ENCODE measurements at places on chromosomes 4 and X. TPM values are rescaled to one million over a fixed set of nuclear protein-coding genes. Genes with fewer than 3 reads are reported as not detected.
A peak's percentile ranks its signal among the peaks of the same experiment; 100 is the strongest.

The CTAG1A gene
- total RNA-seq: not detected

The HSD17B13 gene
- total RNA-seq: not detected

The SLC10A7 gene
- 13.8 TPM for total RNA-seq

The NSUN7 gene
- total RNA-seq: not detected

The STATH gene
- total RNA-seq: not detected

The FRMD7 gene
- total RNA-seq: not detected

The DKC1 gene
- 54.9 TPM for total RNA-seq

The SPANXD gene
- total RNA-seq: not detected

The STS gene
- 2.4 TPM for total RNA-seq

The GASK1B gene
- 1.3 TPM for total RNA-seq

- no peak for DNase-seq
These were observed 113.0 kb downstream of the IQCM start for GRCh38 chr4:149702414-149703293.

- no peak for DNase-seq
These were observed 57.9 kb upstream of the PLS3 start for GRCh38 chrX:115503099-115503498.

- DNase-seq: peak; percentile 14
These were observed 67.4 kb upstream of the FAM47B start for GRCh38 chrX:34875204-34875603.

GRCh38 chr4:184548648-184549341, 74.4 kb upstream of the IRF2 start:
- no peak for DNase-seq

GRCh38 chr4:93261207-93261606, 567.3 kb upstream of the ATOH1 start:
- DNase-seq: no peak

- DNase-seq: peak; percentile 3
These were observed 129.5 kb upstream of the RBPJ start for GRCh38 chr4:26191353-26191752.

DNA sequence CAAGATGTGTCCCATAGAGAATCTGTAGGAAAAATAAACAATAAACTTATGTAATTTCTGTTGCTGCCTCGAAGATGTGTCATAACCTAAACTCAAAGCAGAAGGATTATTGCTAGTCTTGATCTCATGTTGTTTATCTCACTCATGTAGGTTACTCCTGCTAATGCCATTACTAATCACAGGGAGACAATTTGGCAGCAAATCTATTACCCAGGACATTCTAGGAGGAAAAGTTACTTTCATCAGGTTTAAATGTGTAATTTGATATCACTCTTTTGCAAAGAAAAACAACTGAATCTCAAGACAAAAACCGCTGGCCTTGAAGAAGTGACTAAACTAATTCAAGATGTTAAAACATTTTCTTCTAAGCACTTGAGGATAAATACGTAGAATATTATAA, 34.0 kb downstream of the LDOC1 start:
- DNase-seq: no peak

DNA sequence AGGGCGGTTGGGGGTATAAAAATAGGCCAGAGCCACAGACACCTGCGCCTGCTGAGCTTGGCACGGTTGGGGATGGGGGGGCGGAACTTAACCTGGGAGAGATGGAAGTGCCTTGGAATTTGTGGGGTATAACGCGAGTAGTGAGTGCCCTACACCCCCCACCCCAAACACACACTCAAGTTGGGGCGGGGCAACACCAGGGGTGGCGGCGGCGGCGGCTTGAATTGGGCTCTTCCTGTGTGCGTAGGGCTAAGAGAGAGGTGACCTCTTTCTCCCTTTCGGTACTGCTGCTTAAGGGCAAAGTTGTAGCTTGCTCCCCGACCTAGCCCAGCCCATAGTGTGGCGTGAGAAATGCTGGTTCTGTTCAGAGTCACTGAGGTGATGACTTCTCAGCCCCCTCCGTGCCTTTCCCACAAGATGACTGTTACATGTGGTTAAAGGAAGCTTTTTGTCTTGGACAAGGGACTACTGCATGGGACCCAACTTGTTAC, 839 bp downstream of the STK26 start:
- no peak for DNase-seq

DNA sequence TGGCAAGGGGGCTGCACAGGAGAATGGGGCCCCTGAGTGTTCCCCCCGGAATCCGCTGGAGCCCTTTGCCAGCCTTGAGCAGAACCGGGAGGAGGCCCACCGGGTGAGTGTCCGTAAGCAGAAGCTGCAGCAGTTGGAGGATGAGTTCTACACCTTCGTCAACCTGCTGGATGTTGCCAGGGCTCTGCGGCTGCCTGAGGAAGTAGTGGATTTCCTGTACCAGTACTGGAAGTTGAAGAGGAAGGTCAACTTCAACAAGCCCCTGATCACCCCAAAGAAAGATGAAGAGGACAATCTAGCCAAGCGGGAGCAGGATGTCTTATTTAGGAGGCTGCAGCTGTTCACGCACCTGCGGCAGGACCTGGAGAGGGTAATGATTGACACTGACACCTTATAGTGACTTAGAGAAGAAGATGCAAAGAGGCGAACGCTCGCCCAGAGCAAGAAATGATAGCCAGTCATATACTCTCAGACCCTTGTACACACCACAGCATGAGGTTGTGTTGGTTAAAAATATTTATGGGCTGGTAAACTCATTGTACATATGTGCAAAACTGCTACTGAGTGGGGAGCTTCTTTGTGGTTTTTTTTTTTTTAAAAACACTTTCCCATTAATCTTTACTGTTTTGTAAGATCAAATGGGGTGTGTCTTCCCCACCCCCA, 52.5 kb downstream of the JADE1 start:
- no peak for DNase-seq

DNA sequence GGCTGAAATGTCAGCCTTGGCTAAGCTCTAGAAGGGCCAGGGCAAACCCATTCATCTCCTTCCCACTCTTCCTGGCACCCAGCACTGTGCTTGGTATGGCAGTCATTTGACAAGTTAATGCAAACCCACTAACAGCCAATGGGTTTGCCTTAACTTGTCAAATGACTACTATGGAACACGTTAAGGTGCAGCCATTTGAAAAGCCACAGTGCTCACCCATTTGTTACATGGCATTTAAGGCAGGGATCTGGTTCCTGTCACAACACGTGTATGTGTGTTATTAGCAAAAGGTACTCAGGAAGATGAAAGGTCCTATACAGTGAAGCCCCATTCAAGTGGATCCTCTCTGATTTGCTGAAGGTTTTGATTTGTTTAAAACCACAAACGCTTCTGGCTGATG, 7.2 kb downstream of the CRMP1 start:
- no peak for DNase-seq

DNA sequence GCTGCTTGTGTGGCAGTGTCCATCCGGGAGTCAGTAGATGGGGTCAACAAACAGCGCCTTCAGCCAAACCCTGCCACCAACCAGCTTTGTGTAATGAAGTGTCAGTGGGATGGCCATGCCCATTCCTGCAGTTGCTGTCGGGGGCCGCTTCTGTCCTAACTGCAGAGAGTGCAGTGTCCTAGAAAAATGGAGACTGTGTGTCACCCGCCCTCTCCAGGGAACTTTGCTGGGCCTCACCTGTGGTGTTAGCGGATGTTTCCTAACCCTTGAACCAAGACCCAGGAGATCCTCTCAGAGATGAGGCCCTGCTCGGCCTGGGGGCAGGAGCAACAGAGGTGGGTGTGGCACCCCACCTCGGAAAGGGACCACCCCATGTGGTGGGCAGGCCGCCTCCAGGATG, 35.3 kb upstream of the HGFAC start:
- no peak for DNase-seq

DNA sequence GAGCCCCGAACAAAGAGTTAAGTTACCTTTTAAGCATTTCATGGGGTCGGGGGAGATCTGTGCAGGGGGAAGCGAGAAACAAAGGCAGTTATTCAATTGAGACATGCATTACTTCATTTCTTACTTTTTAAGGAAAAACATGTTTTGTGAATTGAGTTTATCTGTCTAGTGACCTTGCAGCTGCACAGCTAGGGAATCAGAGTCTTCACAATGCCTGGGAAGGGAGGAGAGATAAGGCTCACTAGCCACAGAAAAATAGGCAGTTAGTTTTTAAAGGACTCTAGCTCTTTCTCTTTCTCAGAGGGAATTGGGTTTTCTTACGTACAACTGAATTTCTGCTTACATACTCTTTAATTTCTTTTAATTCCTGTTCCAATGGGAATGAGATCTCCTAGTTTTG, 26.2 kb upstream of the ZBTB33 start:
- no peak for DNase-seq

DNA sequence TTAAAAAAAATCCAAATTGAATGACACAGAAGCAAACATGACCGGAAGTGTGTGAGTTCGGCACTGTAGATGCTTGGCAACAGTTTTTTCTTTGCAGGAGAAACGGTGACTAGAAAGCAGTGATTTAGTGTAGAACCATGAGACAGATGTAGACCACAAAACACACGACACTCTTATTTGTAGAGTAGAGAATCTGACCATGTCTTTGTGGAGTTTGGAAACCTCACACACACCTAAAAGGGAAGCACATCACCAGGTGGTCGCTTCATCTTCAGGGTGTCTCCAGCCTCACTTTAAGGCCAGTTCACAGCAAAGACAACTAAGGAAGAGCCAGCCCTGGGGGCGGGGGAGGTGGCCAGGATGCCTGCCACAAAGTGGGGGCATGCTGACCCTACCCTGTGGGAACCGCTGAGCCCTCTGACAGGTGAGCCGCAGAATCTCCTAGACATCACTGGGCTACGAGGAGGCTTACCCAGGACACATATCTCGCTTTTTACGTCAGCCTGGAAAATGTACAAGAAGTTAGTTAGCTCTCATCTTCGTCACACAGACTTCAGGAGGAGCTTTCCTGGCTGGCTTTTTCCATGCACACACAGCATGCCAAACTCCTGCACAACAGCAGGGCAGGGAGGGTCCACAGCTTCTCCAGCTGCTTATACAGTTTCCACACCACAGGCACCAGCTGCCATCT, 64.4 kb upstream of the PDLIM3 start:
- no peak for DNase-seq

- no peak for DNase-seq
These were observed 283.6 kb upstream of the CTSO start for GRCh38 chr4:156237231-156237630.

- no peak for DNase-seq
These were observed 48.3 kb downstream of the CD99L2 start for GRCh38 chrX:150849996-150850720.

DNA sequence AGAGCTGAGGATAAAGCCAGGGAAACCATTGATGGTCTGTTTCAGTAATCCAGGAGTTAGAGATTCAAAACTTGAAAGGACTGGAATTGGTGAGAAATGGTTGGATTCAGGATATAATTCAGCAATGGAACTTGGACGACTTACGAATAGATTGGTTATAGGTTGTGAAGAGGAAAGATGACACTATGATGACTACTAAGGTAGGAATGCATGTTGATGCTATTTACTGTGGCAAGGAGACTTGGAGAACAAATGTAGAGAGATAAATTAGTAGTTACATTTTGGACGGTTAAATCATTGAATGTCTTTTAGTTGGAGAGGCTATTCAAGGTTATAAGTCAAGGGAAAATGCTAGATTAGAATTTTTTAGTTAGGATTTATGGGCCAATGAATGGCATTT, 365.4 kb upstream of the TECRL start:
- no peak for DNase-seq

- DNase-seq: no peak
These were observed 1097.0 kb downstream of the PDHA2 start for GRCh38 chr4:96936886-96937285.

DNA sequence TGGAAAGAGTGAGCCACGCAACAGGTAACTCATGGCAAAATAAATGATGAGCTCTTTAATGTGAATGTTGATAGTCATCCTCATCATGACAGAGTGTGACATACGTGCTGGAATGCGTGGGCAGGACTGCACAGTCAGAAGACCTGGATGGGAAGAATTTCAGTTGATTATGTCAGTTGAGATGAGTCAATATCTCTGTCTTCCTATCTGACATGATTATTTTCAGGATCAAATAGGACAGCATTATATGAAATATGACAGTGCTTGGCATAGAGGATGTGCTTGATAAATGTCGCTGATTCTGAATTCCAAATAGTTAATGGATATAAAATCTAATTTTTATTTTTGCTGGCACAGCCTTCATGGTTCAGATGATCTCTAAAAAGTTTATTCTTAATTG, 95.1 kb downstream of the IL15 start:
- no peak for DNase-seq

- no peak for DNase-seq
These were observed 857.7 kb upstream of the HS3ST1 start for GRCh38 chr4:12286351-12286750.

DNA sequence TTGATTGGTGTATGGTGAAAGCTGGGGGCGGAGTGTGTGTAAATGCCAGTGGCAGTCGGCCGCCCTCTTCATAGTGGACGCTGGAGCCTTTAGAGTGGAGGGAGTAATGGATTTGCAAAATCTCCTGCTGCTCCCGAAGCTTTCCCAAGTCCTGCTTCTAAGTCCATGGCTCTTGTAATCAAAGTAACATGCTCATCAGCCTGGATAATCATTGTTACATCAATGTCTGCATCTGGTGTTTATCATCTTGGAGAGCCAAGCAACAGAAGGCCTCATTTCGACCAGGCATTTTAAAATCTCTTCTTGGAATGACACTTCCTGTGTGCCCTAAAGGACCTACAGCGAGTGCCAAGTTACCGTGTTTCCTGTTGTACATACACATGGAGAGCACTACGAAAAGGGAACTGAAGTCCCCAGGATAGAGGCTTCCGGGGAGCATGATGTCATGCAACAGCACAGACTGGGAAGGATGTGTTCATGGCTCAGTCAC, 32.2 kb downstream of the UNC5C start:
- DNase-seq: no peak

GRCh38 chr4:78517050-78517652, 34.4 kb upstream of the ANXA3 start:
- DNase-seq: peak; percentile 30

DNA sequence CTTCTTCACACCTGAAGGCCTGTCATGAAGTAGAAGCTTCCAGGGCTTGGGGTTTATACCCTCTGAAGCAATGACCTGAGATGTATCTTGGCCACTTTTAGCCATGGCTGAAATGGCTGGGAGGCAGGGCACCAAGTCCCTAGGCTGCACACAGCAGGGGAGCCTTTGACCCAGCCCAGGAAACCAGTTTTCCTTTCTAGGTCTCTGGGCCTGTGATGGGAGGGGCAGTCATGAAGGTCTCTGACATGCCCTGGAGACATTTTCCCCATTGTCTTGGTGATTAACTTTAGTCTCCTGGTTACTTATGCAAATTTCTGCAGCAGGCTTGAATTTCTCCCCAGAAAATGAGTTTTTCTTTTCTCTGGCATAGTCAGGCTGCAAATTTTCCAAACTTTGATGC, 511.0 kb upstream of the KLHL4 start:
- DNase-seq: no peak

DNA sequence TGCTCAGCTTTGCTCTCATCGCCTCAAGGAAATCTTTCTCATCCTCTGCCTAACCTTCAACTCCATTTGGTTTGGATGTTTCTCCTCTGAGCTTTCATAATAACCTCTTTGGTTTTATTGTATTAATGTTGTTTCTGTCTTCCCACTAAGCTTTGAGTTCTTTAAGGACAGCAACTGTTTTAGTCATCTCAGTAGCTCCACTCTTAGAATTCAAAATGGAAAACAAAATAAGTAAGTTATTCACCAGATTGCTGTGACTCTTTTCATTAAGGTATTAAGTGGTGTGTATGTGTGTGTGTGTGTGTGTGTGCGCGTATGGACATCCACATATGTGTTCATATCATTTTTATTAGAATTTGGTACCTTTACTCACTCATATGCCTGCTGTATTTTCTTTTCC, 279.2 kb upstream of the BOD1L1 start:
- DNase-seq: no peak

- DNase-seq: no peak
These were observed 216.8 kb downstream of the GRID2 start for GRCh38 chr4:92520563-92520962.

- no peak for DNase-seq
These were observed 178.7 kb upstream of the RBPJ start for GRCh38 chr4:26141911-26142638.

All from SJSA1 (cell line).